ENCODE measurements at places on chromosomes 3 and 15.

- no peak for DNase-seq
Measured at GRCh38 chr15:45869034-45869668, 234.3 kb downstream of the SQOR start.

- DNase-seq = no peak
Measured at GRCh38 chr3:135034891-135035440, 239.9 kb downstream of the EPHB1 start.

GRCh38 chr3:112804021-112804420, 42.6 kb downstream of the CD200R1L start:
- no peak for DNase-seq

DNA sequence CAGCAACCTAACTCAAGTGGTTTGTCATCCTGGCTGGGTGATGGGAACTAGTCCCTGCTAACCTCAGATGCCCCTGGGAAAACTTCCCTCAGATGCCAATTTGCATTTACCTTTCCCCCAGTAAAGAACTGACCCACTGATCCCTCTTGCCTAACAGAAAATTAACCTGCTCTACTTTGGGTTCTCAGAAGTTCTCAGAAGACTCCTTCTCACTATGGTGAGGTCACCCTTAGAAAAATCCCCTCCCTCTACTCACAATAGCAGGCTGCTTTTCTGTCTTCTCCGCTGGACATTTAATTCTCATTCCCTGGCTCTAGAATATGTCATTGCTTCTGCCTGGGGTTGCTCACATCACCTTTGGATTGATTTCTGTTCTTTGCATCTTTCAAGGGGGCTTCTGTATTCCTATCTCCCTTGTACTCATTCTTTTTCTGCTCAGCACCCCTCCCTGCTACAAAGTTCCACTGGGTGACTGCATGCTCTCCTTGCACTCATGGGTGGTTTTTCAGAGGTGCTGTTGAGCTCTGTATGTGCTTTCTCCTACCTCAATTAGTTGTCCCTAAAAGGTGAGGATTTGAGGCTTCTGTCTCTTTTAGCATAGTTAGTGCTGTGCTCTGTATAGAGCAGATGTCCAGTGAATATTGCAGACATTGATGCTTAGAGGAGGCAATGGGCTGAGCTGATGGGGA, 869 bp downstream of the PLA1A start:
- peak; percentile 29 for DNase-seq

DNA sequence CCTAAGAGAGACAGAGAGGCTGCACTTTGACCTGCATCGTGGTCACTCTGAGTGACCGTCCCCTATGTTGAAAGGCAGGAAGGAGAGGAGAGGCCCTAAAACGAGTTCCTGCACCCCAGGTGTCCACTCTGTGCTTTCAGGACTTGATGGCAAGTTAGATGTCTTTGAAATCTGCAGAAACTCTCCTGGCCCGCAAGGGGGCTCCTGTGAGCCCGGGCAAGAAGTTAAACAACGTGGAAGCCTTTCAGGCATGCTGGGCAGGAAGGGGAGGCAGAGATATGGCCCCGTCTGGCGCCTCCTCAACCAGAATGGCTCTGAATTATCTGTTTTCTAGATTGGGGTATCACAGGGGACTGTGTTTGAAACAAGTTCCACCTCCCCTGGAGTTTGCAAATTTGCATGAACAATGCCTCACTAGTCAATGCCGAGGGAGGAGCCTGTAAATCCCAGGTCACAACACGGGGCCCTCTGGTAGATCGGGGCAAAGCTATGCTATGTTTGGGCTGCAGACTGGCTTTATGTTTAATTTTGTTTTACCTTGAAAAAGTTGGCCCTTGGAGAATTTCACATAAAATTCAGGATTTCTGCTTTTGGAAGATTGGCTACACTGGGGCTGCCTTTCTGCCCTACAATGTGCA, 9.8 kb downstream of the CTXND1 start:
- peak; percentile 52 for DNase-seq

Data from activated CD4-positive, alpha-beta T cell treated with anti-CD3 and anti-CD28 coated beads, Interleukin-10, Interleukin-2, amounts not matched to agents 100 ng/mL and 50 ng/mL, durations not matched to agents 16 hours and 8 hours (primary cell).